ENCODE measurements at places on chromosomes 4 and X.

- DNase-seq = no peak
Measured at GRCh38 chrX:95760356-95760755, 924.3 kb upstream of the DIAPH2 start.

DNA sequence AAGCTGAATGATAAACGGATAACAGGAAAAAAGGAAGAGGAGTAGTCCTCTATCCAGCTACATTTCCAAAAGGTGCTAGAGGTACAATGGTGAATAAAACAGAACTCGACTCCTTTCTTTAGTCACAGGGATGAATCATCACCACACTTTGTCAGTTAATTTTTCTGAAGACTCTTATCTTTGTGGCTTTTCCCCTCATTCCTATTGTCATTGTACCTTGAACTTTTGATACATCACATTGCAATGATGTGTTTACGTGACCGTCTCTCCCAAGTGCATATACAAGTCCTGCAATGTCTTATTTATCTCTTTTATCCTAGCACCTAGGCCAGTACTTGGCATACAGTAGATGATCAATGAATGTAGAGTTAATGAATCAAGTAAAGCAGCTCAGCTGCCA is 134.7 kb downstream of the LHFPL1 start:
- DNase-seq = no peak

DNA sequence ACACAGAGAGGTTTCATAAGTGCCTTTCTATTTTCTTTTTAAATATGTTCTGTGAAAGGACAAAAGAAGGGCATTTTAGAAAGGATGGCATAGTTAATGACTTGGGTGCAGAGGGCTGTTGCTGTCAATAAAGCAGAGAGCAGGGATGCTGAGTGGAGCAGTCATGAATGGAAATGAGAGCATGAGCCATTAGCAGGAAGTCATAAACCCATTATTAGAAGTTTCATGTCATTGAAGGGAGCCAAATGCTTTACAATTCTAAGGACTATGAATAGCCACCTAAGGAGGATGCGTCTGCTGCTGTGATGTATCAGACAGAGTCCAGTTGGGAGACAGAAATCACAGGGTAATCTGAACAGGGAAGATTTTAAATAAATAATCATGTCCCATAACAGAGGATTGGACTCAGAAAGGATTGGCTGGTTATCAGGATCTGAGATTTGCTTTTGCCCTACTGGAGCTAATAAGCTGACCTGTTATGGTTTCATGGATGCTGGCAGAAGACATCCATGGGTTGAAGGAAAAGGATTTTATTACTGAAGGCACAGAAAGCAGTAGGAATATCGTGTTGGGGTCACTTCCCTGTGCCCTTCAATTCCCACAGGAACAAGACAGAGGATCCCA is 47.5 kb upstream of the WDR19 start:
- no peak for DNase-seq

DNA sequence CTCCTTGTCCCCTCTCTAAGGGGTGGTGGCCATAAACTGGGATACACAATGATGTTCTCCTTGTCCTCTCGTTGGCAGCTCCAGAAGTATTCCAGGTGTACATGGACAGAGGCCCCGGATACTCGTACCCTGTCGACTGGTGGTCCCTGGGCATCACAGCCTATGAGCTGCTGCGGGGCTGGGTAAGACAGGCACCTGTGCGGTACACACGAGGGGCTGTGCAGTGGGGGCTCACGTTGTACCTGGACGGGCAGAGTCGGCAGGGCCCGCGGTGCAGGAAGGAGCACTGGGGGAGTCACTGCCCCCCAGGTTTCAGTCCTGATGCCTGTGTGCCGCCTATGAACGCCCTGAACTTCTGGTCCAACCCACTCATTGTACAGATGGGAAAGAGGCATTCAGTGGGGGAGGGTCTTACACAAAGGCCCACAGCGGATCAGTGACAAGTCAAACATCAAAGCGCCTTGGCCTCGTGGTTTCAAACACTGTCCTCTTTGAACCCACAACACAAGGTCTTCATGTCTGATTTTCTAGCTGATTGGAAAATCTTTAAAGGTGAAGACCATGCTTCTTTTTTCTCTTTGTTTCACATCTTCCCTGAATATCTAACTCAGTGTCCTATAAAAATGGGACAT is 261.6 kb downstream of the EVC2 start:
- no peak for DNase-seq

Data from left hindlimb (tissue), 1 donor.